Amniotic stem cell (primary cell): ENCODE measurements at places on chromosomes 2 and 18.

- DNase-seq, result no peak
These were observed 1042.0 kb downstream of the DPP10 start for GRCh38 chr2:115484486-115484885.

DNA sequence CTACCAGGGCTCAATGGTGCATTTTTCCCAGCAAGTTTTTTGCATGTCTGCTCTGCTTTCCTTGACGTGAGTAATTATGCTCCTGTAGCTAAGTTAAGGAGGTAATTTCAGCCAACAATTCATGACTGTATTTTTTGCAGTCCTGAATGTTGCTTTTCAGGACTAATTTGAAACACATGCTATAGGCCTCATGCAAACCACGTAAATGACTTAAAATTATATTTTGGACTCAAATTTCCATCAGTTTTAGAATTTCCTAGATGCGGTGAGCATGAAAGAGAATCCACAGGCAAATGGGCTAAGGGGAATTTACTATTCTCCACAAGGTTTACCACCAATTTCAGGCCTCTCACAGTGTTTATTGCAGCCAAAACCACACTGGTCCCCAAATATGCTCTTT is 589.9 kb upstream of the LRRTM1 start:
- DNase-seq, result no peak

DNA sequence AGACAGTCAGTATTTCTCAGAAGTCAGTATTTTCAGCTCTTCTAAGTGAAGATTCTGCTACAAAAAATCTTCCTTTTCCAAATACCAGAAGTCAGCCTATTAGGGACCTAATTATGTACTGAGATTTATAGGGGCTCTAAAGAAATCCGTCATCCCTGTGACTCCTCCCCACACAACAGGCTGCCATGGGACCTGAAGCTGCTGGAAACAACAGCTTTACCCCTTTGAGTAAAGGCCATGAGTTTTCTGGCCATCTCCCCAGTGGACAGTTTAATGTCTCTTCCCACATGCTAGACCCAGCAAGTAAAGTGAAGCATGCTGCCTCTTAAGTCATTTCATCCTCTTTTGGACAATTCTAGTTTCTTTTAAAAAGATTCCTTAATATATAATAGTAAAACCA is 255.7 kb upstream of the ACVR2A start:
- no peak for DNase-seq

DNA sequence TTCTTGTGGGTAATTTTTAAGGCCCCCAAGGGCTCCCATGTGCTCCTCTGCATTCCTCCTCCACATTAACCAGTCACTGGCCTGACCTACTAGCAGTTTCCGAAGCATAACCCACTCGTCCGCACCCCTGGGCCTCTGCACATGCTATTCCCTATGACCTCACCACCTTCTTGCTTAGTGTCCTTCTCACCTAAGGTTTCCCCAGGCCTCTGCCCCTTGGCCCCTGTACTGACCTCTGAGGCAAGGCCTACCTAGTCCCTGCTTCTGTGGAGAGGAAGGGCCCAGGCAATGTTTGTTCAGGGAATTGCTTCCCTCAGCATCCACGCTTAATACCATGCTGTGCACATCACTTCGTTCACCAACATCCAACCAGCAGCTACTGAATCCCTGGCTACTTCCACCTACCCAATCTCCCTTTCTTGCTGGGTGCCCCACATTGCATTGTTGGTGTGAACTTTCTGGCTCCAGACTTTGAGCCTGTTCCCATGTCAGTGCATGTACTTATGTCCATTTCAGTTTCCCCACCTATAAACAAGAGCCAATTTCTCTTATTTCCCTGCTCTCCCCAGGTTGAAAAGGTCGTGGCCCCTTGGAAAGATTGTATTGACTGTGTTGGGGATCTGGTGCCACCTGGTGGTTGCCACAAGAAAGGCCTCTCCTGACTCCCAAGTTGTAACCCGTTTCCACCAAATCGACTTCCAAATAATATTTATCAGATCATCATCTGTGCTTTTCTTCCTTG is 19.2 kb upstream of the TMEM177 start:
- DNase-seq, result no peak
